ENCODE measurements at places on chromosomes 11 and 22.

DNA sequence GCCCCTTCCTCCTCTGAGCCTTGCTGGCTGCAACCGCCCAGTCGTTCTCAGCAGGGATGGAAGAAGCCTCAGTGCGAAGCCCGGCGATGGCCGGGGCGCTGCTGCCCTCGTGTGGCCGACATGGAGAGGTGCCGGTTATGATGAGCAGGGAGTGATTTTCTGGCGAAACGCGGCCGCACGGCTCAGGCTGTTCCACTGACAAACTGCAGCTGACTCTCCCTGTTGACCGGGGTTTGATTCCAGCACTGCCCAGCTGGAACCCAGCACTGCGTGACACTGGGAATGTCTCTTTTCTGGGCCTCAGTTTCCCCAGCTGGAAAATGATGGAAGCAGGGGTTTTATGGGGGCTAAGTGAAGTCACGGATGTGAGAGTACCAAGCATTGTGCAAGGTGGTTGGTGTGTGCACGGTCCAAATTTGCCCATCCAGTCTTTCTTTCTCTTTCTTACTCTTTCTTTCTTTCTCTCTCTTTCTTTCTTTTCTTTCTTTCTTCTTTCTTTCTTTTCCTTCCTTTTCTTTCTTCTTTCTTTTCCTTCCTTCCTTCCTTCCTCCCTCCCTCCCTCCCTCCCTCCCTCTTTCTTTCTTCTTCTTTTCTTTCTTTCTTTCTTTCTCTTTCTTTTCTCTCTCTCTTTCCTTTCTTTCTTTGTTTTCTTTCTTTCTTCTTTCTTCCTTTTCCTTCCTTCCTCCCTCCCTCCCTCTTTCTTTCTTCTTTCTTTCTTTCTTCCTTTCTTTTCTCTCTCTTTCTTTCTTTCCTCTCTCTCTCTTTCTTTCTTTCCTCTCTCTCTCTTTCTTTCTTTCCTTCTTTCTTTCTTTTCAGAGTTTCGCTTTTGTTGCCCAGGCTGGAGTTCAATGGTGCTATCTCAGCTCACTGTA lies 25.8 kb upstream of the MPPED1 start:
- peak; percentile 69 for DNase-seq

DNA sequence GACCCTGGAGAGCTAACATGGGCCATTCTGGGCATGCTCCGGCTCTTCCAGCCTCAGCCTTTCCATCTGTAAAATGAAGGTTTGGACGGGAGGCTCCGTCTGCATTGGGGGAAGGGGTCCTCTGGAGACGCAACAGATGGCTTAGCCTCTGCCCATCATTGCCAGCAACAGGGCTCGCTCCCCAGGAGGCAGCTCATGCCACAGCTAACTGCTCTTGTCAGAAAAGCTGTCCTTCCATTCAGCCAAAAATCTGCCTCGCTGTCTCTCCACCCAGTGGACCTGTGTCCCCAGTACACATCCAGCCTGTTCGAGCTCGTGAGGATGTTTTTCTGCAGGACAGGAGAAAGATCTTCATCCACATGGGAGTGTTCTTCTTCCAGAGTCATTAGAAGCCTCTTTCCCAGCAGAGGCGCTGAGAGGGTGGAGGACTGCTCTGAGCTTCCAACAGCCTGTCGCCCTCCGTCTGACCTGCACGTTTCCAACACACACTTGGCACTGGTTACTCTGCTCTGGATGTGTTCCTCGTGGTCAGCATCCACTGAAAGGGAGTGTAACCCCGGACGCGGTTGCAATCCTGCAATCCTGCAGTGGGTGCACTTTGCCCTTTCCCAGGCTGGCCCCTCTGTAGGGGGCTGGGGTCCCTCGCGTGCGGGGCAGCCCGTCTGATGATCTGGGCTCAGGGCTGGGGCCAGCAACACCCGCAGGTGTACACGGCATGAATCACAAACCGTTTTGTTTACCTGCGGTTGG lies 1340.9 kb downstream of the TBC1D22A start:
- DNase-seq = no peak

- DNase-seq = no peak
Observed at GRCh38 chr11:128963744-128964325, 21.2 kb upstream of the TP53AIP1 start.

DNA sequence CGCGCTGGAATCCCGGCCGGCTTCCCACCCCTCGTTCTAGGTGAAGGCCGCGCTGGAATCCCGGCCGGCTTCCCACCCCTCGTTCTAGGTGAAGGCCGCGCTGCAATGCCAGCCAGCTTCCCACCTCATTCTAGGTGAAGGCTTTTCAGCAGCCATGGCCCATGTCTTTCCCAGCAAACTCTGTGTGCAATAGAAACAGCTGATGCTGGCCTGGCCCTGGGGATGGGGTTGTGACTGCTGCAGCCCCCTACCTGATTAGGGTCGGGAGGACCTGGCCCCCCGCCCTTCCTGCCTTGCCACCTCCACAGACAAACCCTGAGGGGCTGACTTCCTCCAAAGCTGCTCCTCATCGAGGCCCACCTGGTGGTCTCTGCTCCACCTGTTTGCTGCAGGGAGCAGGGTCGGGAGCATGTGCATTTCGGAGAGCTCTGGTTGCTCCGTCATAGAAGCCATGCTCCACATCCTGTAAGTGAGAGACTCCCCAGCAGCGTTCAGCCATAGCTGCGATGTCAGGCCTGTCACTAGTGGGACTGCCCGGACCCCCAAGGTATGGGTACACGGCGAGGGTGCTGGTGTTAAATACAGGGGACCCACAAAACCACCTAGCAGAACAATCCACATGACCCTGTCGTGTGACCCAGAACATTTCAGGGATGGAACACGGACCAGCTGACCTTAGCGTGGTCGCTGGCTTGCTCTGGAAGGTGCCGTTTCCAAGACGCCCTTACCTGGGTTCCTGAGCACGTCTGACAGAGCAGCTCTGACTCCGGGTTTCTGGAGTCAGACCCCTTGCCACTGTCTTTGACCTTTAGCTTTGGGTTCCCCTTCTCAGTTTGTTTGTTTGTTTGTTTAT lies 3.3 kb downstream of the ZBED4 start:
- DNase-seq = no peak

DNA sequence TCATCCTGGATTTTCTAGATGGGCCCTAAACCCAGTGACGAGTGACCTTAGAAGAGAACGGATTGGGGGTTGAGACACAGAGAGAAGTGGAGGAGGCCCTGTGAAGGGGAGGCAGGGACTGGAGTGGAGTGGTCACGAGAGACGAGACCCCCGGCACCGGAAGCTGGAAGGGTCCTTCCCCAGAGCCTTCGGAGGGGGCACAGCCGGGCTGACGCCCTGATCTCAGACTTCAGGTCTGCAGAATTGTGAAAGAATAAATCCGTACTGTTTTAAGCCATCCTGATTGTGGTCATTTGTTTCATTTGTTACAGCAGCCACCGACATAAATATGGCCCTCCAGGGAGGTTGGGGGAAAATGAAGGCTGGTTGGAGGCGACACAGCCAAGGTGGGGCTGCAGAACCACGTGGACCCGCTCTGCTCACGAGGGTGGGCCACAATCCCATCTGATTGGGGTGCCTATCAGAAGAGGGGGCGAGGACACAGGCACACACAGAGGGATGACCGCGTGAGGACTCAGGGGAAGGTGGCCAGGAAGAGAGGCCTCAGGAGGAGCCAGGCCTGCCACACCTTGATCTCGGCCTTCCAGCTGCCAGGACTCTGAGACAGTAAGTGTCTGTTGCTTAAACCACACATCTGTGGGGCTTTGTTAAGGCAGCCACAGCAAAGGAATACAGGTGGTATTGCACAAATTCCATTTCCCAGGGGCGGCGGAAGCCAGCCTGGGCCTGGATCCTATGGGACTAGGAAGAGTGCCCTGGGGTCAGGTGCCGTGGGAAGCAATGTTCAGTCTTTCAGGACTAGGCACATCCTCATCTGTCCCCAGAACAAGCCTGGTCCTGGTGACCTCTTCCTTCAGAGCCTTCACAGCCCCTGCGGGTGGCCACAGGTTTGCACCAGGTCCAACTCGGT lies 73.3 kb upstream of the SHANK2 start:
- DNase-seq = no peak

- DNase-seq = no peak
Observed at GRCh38 chr22:27307545-27308247, 493.9 kb downstream of the MN1 start.
